ENCODE measurements at places on chromosomes 7 and 10.

DNA sequence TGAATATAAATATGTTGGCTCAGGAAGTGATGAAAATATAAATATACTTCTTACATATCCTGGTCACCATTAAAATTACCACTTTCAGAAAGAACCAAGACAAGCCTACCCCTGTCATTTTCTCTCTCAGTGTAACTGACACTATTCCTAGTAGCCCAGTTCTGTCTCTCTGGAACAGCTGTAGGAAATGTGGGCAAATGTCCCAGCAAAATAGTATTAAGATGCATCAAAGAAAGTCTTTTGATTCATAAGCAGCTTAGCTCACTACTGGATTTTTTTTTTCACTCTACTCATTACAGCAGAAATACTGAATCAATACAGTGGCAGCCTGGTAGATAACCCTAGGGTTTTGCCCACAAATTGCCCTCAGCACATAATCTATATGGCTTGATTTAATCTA lies 290.9 kb downstream of the DNAJB9 start:
- DNase-seq: no peak

DNA sequence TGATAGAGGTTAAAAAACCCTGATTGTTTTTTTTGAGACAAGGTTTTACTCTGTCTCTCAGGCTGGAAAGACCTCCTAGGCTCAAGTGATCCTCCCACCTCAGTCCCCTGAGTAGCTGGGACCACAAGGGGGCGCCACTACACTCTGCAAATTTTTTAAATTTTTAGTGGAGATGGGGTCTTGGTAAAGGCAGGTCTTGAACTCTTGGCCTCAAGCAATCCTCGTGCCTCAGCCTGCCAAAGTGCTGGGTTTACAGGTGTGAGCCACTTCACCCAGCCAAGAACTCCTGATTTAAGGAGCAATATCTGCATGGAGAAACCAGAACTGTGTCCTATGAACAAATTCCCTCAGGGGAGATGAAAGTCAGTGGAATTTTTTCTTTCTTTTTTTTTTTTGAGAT lies 7.3 kb upstream of the KLHDC10 start:
- DNase-seq: peak; percentile 67

DNA sequence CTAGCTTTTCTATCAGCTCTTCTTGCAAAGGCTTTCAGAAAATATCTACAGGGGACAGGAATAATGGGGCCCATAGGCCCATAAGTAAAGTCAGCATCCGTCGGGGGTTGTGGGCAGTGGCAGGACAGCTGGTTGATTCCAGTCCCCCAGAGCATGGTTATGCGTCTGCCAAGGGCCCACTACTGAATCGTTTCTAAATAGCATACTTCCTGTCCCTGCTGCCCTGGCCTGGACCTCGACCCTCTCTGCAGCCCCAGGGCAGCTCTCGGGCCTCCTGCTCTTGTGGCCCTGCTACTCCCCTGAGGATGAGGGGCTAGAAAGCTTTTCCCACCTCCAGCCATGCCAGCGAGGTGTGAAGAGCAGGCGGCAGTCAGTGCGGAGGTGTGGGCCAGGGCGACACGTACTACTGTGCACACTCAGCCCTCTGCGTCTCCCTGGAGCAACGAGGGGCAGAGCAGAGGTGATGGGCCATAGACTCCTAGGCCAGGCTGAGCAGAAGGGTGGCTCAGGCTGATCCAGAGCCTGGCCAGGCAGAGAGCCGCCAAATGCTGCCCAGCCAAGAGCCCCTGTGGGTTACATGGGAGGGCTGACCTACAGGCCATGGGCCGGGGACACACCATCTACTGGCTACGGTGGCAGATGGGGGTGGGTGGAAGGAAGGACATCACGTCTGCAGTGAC lies 4.7 kb upstream of the OPN4 start:
- no peak for DNase-seq

DNA sequence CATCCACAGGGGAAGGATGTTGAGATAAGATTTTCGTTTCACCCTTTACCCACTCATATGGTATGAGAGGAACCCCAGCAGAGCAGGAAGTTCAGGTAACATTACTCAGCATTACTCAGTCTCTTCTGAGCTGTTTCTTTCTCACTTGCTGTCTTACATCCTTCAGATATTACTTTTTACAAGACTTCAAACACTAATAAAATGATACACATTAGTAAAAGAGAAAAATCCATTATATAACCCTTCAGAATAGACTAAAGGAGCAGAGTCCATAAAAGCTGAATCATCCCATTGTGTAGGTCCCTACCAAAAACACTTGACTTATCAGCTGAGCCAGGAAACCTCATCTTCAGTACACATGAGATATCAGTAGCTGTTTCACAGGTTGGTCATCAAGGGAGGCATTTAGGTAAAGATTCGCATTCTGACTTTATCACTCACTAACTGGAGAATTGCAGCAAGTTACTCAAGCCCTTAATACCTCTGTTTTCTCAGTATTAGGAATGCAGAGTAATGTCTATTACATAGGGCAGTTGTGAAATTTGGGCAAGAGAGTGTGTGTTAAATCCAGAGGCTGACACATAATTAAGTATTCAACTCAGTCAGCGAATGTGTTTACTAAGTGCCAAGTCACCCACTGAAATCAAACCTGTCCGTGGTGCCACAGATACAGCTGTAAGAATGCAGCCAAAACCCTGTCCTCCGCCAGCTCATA lies 44.7 kb downstream of the KLF6 start:
- DNase-seq: no peak

GRCh38 chr7:90768301-90768700 lies 172.2 kb downstream of the CDK14 start:
- DNase-seq: no peak

DNA sequence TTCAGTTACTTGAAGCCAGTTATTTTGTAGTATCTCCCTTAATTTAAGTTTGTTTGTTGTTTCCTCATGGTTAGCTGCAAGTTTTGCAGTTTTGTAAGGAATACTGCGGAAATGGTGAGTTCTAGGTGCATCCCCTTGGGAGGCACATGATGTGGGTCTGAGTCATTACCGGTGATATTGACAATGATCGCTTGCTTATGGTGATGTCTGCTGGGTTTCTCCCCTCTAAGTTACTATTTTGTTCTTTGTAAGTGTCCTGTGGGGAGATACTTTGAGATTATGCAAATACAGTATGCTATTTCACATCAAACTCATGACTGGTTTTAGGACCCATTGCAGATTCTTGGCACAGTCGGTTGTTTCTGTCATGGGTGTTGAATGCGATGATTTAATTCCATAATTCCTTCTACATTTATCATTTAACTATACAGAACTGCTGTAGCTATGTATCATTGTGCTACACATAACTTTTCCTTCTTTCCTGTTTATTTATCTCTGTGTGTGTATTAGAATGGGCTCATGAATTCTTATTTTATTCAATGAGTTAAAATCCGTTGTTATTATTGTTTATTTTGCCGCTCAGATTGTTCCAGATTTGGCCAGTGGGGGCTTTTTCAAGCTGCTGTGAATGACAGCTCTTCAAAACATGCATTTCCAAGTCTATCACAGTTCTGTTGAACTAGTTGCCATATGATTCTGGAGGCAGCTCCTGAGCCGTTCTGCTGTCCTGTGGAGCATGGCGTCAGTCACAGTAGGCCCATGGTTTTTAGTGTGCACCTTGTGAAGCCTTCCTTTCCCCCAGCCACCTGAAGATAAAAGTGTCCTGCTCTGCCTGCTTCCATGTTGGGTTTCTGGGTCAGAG lies 18.4 kb downstream of the TSPAN14 start:
- no peak for DNase-seq

DNA sequence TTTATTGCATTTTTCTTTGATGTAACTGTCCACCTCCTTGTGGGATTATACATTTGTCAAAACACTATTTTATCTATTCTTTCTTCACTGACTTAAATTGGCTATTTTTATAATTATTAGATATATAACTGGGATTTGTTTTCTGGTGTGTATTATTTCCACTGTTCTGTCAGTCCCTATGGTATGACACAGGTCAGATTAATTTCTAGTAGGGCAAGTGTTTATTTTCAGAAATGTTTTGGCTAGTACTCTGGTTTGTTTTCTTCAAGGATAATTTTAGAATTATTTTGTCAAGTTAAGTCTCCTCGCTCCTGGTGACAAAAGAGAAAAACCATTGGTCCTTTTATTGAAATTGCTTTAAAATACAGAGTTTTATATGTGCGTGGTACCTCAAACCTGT lies 91.3 kb downstream of the MPLKIP start:
- no peak for DNase-seq

DNA sequence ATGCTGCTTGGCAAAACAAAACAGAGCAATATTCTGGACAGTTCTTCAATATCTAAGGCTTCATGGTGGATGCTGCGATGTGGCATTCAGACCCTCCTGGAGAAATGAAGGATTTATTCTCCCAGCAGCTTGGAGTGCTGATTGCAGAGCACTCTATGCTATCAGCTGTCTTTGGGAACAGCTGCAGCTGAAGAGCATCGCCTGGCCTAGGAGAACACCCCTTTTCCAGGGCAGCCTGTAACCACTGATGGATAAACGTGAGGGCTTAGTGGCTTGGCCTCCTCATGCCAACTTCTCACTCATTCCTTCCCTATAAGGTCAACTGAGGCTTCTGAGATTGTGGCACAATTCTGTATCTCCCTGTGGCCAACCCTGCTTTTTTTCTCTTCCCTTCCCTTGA lies 638.1 kb upstream of the CNTNAP2 start:
- no peak for DNase-seq

GRCh38 chr10:73983096-73984047 lies 14.5 kb upstream of the VCL start:
- no peak for DNase-seq

DNA sequence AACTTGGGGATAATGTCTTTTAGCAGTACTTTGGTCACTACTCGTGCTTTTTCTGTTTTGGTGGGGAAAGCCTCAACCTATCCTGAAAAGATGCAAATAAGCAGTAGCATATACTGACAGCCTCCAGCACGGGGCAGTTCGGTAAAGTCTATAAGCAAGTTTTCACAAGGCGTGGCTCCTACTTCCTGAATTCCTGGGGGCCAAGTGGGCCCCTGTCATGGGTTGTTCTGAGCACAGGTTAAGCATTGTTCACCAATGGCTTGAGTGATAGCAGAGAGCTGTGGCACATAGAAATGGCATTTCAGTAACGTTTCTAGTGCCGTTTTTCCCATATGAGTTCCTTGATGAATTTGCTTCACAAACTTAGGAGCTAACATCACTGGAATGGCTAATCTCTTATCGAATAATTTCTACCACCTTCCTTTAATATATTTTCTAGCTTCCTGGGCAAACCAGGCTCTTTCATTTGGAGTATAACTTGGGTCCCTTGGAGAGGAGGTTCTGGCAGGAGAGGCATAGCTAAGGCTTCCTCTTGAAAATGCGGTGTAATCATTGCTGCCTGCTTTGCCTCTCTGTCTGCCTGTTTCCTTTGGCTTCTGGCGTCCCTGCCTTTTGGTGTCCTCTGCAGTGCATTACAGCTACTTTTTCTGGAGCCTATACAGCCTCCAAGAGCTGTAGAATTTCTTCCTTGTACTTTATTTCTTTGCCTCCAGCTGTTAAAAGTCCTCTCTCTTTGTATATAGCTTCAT lies 11.7 kb upstream of the ZNF239 start:
- no peak for DNase-seq

GRCh38 chr7:82740246-82740848 lies 296.8 kb upstream of the CACNA2D1 start:
- DNase-seq: no peak

DNA sequence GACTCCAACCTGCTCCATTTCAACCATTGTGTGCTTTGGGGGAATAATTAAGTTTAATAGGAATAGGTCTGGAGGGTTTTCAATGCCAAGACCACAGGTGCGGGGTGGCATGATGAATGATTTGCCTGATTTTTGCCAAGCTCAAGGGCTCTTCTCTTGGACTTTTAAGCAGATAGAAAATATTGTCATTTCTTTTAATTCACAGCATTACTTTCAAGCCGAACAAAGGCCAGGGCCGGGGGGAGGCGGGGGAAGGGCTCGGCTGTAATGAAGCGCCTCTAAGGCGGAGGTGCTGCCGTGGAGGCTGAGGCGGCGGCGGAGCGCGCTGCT lies 6.5 kb downstream of the PTF1A start:
- DNase-seq: no peak

DNA sequence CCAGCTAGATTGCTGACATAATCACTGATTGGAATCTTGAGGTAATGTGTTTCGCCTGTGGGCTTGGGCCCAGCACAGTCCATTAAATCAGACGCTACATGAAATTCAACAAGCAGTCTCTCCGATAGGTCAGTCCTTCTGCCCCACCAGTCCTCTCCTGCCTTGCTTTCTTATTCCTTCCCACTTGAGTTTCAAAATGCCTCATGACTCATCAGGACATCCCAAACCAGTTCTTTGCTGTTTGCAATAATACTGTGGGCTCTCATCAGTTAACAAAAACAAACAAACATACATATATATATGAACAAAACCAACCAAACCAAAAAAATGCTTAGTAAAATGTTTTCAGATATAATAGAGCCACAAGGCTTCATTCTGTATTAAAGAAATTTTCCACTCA lies 599.0 kb downstream of the SORCS1 start:
- no peak for DNase-seq

- DNase-seq: no peak
Observed at GRCh38 chr7:105097619-105098018, 83.6 kb downstream of the KMT2E start.

- DNase-seq: no peak
Observed at GRCh38 chr7:47948141-47948790, at the start of gene PKD1L1. TSS of gene PKD1L1 (minus strand) at chr7:47948466. CDS start at chr7:47948440, 26 bp downstream.

- no peak for DNase-seq
Observed at GRCh38 chr10:74290708-74291107, 139.7 kb downstream of the ADK start.

DNA sequence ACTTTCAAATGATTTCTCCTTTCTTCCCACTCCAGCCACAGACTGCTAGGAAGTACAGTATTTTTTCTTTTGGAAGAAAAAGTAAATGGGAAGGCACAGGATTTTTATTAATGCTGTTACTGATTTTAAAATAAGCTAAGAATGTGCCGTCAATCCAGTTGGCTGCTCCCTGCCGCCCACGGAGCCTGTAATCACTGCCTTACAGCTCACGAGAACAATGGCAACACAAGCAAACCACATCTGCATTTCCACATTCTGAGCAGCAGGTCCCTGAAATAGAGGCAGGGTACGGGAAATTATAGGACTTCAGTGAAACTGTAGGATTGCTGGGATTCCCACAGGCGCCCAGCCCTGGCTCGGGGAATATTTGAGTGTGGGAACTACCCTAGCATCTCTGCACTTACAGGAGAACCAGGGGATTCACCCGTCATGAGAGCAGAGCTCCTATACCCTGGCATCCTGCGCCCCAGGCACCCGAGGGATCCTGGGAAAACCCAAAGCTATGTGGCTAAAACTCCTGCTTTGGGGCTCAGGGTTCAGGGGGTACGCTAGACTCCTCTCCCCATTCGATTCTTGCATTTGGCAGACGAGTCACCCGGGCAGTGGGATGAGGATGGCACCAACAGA lies 72.9 kb upstream of the TNS3 start:
- no peak for DNase-seq

- no peak for DNase-seq
Observed at GRCh38 chr10:30825495-30825894, 195.9 kb upstream of the LYZL2 start.

DNA sequence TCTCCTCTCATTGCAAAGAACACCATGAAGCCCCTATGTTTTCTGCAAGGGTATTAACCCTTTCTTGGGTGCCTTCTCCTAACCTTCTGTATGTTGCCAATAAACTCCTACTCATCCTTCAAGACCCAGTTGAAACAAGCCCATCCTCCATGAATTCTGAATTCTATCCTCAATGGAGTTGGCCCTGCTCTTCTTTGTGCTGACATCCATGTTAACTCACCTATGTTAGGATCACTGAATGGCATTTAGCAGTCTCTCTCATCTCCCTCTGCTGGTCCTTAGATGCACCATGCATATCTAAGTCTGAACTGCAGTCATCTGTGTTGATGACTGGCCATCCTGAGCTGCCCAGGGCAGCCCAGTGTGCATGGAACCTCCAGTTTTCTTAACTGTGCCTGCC lies 129.8 kb downstream of the BUB3 start:
- no peak for DNase-seq

GRCh38 chr7:37050801-37051200 lies 326.5 kb upstream of the AOAH start:
- no peak for DNase-seq

All from activated gamma-delta T cell treated with anti-CD3 and anti-CD28 coated beads, Interleukin-2, amount 50 U/mL, for 16 hours (primary cell).